Amygdala (tissue), 56 donors: ENCODE measurements at places on chromosomes 6 and 20.

DNA sequence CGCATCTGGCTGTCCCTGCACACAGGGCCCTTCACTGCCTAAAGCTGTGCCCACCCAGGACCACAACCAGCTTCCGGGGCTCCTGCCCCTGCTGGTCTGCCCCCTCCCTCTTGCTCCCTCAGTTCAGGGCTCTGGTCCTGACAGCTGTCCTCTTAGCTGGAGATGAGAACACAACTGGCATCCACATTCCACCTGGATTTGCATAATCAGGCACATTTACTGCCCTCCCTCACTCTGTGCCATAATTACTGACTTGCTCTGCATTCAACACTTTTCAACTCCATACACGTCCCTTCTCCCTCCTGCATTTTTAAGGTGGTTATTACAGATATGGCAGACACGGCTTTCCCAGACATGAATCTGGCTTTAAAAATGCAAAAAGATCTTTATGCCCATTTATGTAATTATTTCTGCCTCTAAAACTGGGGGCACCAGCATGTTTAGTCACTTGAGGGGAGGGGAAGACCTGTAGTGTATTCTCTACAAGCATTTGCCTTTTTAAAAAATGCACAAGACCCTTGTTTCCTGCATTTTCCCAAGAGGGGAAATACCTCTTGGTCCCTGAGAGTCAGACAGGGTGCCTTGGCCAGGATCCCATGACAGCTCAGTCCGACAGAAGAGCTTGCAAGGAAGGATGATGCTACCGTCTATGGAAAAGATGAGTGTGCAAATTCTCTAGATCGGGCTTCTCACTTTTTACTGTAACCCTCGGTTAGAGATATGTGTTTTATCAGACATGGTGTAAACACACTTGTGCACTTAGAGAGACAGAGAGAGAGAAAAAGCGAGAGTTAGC lies 401.8 kb downstream of the PREX1 start:
- DNase-seq = no peak

DNA sequence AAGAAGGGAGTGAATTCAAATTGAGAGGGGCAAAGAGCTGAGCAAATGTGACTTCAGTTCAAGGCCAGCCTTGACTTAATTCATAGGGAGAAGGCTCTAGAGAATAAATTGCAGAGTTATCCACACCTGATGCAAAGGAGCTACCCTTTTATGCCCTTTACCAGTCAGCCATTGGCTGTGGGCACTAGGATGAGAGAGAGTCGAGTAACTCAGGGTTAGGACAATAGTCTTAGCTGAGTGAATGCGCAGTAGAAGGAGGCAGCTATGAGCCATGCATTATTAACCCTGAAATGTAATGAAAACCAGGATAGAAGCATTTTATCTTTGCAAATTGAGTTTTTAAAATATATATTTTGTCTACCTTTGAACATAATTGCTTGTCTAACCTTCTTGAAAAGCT lies 63.0 kb upstream of the TINAG start:
- DNase-seq = no peak

GRCh38 chr20:41379551-41379950 lies 12.9 kb upstream of the EMILIN3 start:
- DNase-seq = no peak

GRCh38 chr6:81491454-81492101 lies 260.9 kb downstream of the TENT5A start:
- no peak for DNase-seq

GRCh38 chr6:148583631-148584030 lies 163.2 kb upstream of the UST start:
- DNase-seq = no peak

- DNase-seq = no peak
These were observed 73.9 kb upstream of the TGM3 start for GRCh38 chr20:2221921-2222320.

DNA sequence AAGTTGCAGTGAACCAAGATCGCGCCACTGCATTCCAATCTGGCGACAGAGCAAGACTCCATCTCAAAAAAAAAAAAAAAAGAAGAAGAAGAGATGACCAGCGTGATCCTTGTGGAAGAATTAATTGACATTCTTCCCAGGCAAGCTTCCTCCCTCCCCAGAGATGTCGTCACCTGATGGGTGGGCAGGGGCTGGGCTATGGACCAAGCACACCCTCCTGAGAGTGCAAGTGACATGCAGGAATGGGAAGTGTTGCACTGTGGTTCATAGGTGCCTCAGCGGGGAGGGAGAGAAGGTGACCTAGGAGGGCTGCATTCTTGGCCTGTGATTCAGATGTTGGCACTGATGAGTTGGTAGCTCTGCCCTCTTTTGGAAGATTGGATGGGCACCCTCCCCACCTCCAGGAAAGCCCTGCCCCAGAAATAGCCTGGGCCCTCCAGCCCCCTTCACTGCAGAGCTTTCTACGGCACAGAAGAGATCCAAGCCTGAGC lies 37.8 kb downstream of the TAF8 start:
- no peak for DNase-seq

DNA sequence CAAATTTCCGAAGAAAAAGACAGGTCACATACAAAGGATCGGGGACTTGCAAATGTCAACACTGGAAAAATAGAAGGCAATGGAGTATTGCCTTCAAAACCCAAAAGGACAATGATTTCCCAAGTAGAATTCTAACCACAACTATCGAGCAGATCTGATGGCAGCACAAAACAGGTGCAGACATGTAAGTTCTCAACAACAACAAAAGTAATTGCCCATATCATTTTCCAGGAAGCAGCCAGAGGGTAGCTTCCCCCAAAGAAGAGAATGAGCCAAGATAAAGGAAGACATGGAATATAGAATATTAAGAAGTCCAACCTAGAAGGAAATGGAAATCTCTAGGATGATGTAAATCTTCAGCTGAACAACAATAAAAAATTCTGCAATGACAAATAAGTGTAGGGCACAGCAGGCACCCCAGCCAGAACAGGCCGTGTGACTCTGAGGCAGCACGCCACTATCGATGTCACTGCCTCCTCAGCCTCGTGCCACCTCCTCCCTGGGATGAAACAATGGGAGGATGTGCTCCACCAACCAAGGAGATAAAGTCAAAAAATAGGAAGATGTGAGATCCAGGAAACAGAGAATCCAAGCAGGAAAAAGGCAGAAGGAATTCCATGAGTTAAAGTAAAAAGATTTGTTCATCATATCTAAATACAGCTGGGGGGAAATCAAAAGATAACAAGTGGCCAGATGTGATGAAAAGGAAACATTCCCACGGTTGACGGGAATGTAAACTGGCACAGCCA lies 34.1 kb downstream of the SERPINB1 start:
- no peak for DNase-seq

GRCh38 chr20:11368499-11368898 lies 549.2 kb upstream of the BTBD3 start:
- DNase-seq = no peak

DNA sequence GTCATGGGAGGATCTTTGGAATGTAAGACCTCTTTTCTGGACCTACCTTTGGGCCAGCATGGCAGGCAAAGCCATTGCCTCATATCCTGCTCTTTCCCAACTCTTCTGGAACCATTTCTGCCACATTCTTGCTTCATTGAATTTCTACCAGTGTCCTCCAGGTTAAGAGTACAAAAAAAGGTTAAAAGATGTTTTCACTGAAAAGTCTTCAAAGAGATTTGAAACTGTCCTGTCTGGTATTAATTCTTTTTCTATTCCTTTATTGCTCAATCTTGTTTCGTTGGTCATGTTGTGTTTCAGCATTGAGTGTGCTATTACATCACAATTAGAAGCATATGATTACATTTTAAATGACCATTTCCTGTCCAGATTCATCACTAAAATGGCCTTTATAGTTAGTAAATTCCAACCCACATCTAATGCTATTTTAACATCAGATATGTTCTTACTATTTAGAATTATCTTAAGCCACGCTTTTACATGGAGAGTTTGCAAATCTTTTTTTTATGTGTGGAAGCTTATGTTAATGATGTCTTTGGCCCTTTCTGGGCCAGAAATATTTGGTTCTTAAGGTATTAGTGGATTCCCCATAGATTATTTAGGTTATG lies 450.9 kb downstream of the GJA1 start:
- no peak for DNase-seq

GRCh38 chr6:157556671-157557430 lies 175.9 kb downstream of the ZDHHC14 start:
- no peak for DNase-seq

GRCh38 chr6:158853880-158854213 lies 34.7 kb upstream of the EZR start:
- DNase-seq = no peak

DNA sequence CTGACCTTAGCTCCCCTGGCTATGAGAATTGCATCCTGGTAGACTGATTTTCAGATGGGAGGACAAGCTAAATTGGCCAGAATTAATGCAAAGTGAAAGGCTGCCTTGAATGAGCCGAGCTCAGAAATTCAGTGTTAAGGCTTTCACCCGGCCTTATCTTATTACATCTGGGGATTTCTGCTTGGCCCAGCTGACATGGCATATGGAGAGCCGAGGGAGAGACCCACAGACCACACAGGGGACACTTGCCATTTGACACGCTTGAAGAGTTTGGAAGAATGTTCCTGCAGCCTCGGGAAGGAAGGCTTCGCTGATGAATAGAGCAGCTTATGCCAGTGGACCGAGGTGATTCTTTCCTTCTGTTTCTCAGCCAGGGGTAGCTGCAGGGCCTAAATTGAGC lies 9.0 kb downstream of the MOCS3 start:
- no peak for DNase-seq

- DNase-seq = no peak
These were observed 41.0 kb upstream of the HIVEP1 start for GRCh38 chr6:11971154-11971553.

- DNase-seq = no peak
These were observed 93.8 kb upstream of the IMPG1 start for GRCh38 chr6:76166297-76166696.

GRCh38 chr6:80217794-80218193 lies 111.3 kb downstream of the BCKDHB start:
- DNase-seq = no peak

GRCh38 chr6:143290206-143290605 lies 160.3 kb downstream of the ADAT2 start:
- DNase-seq = no peak

GRCh38 chr6:72820906-72821305 lies 199.0 kb downstream of the KCNQ5 start:
- no peak for DNase-seq

GRCh38 chr6:169229615-169230321 lies 23.9 kb downstream of the THBS2 start:
- DNase-seq = peak; percentile 60

GRCh38 chr6:97462031-97462430 lies 179.0 kb upstream of the MMS22L start:
- no peak for DNase-seq

DNA sequence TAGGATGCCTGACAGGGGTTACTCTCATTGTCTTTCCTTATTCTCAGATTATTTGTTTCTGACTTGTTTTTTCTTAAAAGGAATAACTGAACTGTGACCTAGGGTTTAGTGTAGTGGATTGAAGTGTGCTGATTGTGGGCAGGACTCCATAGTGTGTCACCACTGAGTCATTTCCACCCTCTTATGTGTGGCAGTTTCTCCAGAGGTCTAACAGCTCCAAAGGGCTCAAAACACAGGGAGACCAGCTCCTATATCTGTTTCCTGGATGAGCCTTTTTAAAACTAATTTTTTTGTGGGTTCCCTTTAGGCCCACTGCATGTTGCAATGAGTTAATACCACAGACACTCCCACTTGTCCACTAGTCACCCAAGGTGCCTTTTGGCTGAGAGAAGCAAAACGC lies 951.1 kb upstream of the ADGRB3 start:
- DNase-seq = no peak

GRCh38 chr20:4305091-4305490 lies 289.7 kb upstream of the RNF24 start:
- DNase-seq = no peak

DNA sequence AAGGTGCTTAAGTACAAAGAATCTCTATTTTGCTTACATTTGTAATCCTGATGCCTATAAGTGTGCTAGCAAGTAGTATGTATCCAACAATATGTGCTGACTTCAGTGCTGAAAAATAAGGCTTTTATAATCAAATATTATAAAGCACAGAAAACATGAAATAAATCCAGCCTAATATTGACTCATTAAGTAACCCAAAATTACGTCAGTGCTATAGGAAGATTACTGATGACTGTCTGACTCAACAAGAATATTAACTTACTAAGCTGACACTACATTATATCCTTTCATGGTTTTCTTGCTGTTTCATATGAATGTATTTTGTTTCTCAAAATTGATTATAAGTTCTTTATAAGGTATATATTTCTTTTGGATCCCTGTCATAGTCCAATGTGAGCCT lies 76.1 kb downstream of the ME1 start:
- no peak for DNase-seq

GRCh38 chr6:150128425-150128824 lies 14.4 kb upstream of the PPP1R14C start:
- DNase-seq = no peak

DNA sequence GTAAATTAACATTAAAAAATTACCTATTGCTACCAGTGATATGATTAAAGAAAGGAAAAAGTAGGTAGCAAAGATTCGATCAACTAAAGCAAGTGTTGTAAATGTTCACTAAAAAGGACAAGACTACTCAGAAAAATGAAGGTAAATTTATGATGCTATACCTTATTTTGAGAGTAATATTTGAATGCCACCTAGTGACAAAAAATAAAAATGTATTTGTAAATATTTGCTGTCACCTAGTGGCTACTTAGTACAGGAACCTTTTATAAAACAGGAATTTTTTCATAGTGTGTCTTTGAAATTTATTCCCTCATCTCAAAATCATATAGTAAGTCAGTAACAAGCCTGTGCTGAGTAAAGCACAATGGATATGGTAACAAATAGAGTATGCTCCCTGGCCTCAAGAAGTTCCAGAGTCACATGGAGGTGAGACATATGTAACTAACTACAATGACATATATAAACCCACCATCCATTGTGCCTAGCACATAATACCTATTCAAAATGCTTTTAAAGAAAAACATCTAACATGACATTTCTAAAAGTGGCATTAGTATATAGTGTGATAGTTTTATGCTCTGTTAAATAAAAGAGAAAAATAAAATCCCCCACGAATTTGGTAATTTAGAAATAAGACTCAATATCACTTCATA lies 193.1 kb upstream of the SIM1 start:
- DNase-seq = no peak

DNA sequence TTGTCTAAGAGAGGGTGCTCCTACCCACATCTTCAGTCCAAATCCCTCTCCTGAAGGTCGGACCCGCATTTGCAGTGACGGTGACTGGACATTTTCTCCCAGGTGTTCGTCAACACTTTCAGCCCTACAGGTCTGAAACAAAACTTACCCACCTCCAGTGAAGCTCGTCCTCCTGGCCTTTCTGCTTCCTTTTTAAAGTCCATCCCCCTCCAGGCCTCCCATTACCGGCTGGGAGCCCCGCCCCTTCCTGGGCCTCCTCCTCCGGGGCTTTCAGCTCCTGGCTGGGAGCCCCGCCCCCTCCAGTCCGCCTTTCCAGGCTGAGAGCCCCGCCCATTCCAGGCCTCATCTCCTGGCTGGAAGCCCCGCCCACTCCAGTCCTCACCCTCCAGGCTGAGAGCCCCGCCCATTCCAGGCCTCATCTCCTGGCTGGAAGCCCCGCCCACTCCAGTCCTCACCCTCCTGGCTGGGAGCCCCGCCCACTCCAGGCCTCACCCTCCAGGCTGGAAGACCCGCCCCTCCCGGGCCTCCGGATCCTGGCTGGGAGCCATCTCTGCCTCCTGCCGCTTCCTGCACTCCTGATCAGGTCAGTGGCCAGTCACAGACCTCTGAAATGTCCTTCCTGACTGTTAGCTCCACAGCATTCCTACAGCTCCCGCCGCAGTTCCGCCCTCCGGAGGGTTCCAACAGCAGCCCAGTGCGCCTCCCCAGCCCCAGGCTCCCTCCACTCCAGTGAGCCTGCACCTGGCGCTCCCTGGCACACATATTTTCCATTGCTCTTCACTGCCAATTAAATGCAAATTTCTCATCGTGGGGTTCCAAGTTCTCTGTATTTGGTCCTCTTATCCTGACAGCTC lies 98.5 kb downstream of the LY86 start:
- DNase-seq = peak; percentile 15
